AG08395 (cell line): ENCODE measurements at places on chromosomes 7 and 10.

GRCh38 chr7:140041659-140042385 is 20.9 kb downstream of the PARP12 start:
- DNase-seq: no peak

- no peak for DNase-seq
Measured at GRCh38 chr7:91995391-91996105, 54.9 kb downstream of the AKAP9 start.

- DNase-seq: no peak
Measured at GRCh38 chr10:76681153-76681552, 956.5 kb downstream of the KCNMA1 start.

DNA sequence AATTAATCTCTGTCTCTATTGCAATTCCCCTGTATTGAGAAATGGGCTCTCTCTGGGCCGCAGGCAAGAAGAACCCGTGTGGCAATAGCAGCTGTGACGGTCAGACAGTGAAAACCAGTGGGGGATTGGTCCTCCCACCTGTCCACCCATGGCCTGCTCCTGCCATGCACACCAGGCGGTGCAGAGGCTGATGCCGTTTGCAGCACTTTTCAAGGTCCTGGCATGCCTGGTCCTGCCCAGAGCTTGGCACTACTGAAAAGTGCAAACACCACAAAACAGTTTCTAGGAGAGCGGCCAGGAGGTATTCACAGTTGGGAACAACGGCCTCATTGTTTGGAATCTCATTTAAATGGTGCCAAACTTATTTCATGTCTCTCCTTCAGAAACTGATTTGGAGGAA is 41.5 kb downstream of the PSPH start:
- DNase-seq: no peak

DNA sequence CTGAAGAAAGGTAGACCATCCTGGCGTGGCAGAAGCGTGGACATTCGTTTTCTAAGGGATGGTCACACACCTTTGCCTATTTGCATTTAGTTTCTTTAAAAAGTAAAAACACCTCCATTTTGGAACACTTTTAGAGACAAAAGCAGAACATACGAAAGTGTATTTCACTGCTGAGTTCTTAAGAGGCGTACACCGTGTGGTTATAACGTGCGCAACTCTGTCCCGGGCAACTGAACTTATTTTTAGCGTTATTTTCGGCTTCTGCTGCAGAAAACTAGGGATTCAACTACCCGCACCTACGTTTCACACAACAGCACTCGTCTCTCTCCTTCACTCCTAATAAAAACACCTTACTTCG is 557 bp upstream of the LSM8 start:
- DNase-seq: peak; percentile 3

- DNase-seq: no peak
Measured at GRCh38 chr10:31319602-31320549, 860 bp downstream of the ZEB1 start.

GRCh38 chr7:63521-64021 is 128.8 kb upstream of the FAM20C start:
- no peak for DNase-seq

DNA sequence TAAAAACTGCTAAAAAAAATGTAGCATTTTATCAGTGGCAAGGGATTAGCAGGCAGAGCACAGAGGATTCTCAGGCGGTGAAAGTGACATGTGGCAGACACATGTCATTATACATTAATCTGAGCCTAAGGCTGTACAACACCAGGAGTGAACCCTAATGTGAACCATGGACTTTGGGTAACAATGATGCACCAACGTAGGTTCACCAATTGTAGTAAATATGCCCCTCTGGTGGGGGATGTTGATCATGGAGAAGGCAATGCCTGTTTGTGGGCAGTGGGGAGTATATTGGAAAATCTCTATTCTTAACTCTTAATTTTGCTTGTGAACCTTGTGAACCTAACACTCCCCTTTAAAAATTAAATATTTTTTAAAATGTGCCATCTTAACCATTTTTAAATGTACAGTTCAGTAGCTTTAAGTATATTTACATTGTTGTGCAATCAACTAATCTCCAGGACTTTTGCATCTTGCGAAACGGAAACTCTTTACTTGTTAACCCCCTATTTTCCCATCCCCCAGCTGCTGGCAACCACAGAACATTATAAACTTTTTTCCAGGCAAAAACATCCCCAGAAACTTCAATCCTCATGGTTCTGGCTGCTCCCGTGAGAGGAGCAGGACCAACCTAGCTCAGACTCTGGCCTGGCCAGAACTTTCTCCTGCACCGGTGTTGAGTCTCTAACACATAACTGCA is 29.9 kb downstream of the LRRC20 start:
- DNase-seq: no peak

GRCh38 chr10:89540420-89540949 is 5.1 kb upstream of the SLC16A12 start:
- peak; percentile 53 for DNase-seq

DNA sequence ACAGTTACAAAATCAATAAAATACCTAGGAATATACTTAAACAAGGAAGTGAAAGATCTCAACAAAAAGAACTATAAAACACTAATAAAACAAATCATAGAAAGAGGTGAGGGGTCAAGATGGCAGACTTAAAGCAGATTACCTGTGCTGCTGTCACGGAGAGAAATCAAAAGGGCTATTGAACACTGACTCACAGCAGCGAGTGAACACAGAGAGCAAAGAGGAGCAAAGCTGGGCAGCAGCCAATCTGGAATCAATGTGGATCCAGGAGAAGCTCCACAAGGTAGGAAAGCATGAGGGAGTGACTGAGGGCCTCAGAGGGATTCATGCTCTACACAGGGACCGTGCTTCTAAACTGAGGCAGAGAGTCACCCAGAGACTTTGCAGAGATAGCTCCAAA is 562.0 kb upstream of the SEMA3D start:
- DNase-seq: no peak

DNA sequence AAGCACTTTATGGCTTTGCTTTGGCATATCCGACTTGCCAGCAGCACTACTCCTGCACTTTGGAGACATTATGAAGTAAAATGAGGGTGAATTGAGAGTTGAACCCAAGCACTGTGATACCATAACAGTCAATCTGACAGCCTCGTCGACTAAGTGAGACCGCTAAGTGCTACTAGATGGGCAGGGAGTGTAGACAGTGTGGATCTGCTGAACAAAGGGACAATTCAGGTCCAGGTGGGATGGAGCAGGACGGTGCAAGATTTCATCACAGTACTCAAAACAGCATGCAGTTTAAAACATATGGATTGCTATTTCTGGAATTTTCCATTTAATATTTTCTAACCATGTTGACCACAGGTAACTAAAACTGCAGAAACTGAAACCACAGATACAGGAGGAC is 20.8 kb upstream of the PRTFDC1 start:
- no peak for DNase-seq

DNA sequence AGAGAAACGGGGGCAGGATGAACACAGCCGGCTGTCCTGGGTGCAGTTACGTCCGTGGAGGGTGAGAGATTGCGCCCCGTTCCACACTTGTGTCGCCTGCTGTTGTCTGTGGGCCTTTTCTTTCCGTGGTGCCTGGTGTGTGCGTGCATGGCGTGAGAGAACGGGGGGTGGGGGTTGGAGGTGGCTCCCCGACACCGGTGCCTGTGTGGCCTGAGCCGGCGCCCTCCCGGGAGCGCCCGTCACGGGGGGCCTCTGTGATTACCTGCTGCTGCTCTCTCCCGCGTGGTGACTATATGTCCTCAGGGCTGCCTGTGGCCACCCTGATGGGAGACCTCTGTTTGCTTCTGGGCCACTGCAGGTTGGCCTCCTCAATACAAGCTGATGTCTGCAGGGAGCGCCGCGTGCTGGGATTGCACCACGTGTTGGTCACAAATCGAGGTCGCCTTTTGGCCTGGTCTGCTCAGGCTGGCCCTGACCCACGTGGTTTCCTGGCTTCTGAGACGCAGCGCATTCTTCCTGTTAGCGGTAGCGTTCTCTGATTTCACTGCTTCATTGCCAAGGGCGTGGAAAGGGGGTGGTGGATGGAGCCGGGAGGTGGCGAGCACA is 10.9 kb upstream of the AP5Z1 start:
- no peak for DNase-seq

DNA sequence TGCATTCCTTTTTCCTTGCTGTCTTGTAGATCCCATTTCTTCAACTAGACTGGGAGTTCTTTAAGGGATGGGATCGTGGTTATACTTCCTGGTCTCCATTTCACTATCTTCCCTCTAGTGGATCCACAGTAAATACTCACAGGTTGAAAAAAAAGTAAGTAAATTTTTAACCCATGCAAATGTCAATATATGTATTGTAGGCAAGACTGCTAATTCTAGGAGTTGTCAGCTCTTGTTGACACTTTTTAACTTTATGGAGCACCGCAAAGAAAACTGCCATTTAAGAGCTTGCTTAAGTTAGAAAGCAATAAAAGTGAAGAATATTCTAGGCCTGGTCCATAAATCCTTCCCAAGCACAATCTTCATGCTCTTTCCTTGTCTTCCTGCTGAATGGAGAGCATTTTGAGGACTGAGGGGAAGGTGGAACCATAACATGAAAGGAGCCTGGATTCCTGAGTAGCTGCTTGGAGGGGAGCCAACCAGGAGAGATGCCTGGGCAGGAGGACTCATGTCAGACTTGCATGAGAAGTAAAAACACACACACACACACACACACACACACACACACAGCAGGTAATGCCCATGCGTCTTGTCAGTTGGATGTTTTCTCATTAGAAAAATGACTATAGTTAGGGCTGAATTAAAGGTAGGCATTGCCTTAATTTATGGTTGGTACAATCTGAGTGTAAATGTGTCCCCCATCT is 32.2 kb downstream of the VWA2 start:
- DNase-seq: no peak
